ENCODE measurements at places on chromosomes 7 and 10.

DNA sequence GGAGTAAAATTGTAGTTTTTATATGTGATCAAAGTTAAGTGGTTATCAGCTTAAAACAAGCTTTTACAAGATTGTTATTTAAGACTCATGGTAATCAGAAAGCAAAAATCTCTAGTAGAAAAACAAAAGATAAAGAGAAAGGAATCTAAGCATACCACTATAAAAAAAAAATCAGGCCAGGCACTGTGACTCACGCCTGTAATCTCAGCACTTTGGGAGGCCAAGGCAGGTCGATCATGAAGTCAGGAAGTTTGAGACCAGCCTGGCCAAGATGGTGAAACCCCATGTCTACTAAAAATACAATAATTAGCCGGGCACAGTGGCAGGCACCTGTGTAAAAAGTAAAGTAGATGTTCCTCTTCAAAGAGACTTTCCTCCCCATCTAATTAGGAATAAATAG is 265.9 kb upstream of the NRP1 start:
- no peak for DNase-seq

DNA sequence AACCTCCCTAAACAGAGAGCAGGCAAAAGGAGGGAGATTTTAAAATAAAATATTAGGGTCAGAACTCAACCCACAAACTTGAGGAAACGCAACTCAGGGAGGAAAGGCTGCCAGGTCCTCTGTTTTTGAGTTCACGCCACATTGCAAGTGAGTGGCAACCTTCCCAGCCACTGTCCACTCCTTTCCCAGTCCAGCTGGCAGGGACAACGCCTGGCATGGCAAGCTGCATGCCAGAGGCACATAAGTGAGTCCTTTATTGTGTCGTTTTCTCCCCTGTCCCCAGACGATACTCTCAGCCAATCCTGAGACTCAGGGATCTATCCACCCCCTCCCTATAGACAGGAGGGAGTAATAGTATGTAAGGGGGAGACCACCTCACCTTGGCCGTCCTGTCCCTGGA is 22.4 kb downstream of the FBXW4 start:
- DNase-seq = no peak

GRCh38 chr10:74988832-74989561 is 122.5 kb upstream of the SAMD8 start:
- no peak for DNase-seq

GRCh38 chr7:108057951-108058481 is 55.1 kb upstream of the LAMB1 start:
- no peak for DNase-seq

GRCh38 chr7:155395176-155395797 is 62.6 kb upstream of the EN2 start:
- no peak for DNase-seq

DNA sequence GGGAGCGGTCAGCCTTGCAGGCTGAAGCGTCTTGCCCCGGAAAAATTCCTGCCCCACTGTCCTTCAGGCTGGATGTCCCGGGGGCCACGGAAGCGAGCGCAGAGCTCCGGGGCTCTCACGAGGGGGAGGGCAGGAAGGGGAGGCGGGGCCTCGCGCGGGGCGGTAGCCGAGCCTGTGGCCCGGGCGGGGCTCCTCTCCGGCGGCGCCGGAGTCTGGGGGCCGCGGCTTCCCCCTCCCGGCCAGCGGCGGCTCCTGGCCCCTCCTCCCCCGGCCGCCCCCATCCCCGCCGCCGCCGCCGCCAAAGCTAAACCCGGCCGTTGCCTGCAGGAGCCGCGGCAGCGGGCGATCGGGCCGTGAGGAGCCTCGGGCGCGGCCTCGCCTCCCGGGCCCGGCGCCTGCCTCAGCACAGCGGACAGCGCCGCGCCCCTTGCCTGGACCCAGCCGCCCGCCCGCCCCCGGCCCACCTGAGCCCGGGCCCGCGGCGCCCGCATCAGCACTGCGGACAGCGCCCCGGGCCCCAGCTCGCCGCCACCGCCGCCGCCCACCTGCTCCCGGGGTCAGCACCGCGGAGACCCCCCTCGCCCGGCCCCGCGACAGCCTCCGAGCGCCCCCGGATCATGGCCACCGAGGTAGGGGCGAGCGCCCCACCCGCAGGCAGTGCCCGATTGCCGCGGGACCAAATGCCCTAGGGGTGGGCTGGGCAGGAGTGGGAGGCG is at the start of gene GOLGA7B:
Gene GOLGA7B, plus strand, starts transcription at position 157 of the 716 bp plus-strand sequence. Its CDS starts 461 bp downstream, at position 618.
- DNase-seq = no peak

DNA sequence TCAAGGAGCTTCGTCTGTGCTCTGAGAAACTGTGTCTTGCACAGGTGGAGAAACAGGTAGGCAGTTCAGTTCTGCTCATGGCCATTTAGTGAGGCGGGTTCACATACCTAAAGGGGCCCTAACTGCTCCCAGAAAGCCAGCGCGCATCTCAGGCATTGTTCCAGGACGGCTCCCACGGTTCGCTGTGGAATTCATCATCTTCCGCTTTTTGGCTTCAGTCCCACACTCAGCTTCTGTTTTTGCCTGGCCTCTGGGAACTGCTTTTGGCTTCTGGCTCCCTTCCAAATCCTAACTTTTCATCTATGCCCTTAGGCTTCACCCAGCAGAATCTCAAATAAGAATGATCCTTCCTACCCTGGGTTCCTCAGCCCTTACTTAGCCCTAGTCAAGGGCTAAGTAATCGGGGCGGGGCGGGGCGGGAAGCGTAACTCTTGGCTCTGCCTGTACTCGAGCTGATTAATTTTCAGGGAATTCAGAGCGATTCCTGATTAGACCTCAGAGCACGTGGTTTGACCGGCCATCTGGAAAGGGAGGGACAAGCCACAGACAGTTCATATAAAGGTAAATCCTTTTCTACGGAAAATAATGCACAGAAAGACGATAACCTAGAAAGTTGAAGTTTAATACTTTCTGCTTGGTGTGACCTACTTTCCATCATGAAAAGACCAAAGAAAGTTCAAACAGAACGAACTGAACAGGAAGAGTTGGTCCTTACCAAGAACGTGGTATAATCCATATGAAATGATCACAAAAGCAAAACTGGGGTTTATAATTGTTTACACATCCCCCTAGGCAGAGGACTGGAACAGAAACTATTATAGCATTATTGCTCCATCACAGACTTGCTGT is 105.7 kb downstream of the ST8SIA6 start:
- DNase-seq = peak; percentile 74

DNA sequence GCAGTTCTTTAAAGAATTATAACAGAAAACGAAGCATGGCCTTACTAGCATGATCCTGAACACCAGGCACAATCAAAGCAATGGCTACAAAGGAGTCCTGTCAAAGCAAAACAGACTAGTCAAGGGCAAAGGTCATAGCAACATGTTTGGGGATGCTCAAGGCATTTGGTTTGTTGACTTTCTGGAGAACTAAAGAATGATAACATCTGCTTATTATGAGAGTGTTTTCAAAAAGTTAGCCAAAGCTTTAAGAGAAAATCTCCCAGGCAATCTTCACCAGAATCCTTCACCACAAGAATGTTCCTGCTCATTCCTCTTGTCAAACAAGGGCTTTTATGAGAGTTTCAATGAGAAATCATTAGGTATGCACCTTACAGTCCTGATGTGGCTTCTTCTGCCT is 95.1 kb upstream of the CPXM2 start:
- no peak for DNase-seq

DNA sequence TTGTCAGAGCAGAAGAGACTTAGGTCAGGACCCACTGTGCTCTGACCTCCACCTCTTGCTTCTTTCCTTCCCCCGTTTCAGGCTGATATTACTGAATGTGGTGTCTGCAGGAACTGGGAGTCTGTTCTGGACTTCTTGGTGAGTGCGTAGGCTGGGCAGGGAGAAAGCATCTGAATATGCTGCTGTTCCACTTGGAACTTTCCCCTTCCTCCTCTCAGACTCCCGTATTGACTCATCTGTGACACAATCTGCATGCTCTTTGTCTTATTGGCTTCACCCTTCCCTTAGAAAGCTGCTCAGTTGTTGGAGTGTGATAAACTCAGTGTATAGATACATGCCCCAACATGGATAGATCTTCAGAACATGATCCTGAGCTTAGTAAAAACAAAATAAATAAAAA is 137.6 kb upstream of the HABP2 start:
- DNase-seq = no peak

- DNase-seq = no peak
Observed at GRCh38 chr10:29479981-29480954, 154.5 kb downstream of the SVIL start.

DNA sequence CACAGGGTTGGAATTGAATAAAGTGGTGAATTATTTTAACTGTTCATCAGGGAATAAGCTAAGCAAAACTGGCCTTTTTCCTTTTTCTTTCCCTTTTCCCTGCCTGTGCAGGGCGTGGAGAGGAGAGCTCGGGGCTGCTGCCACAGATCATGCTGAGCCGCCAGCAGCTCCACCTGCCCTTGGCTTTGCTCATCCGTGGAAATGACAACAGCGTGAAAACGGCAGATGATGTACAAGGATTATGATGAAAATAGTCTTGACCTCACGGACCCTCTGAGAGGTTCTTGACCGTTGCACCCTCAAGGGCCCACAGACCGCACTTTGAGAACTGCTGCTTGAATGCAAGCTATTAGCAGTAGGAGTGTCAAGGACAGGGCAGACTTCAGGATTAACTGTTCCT is 10.6 kb downstream of the PPP2R2D start:
- DNase-seq = no peak

GRCh38 chr7:139374246-139374645 is 14.6 kb downstream of the LUC7L2 start:
- DNase-seq = no peak

DNA sequence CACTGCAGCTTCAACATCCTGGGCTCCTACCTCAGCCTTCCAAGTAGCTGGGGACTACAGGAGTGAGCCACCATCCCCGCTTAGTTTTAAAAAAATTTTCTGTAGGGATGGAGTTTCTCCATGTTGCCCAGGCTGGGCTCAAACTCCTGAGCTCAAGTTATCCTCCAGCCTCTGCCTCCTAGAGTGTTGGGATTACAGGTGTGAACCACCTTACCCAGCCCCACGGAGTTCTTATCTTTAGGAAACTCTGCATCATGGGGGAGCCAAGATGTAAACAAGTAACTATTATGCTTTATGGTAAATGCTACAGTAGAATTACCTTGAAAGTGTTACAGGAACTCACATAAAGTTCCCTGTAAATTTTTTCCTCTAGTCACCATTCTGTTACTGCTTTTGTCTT is 65.3 kb downstream of the PHTF2 start:
- no peak for DNase-seq

DNA sequence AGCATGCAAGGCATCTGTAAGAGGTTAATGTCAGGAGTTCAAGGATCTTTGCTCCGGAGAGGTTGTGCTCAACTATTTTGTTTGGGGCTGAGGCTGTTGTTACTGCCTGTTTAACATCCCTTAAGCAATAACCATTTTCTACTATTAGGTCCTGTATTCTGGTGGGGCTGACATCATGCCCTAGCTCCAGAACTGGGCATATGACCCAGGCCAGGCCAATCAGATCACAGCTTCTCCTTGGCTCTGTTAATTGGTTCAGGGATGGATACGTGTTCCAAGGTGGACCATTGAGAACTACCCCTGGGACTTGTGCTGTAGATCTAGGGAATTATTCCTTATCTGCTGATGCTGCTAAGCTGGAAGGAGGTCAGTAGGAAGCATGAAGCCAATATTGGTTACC is 67.0 kb downstream of the SYPL1 start:
- no peak for DNase-seq

DNA sequence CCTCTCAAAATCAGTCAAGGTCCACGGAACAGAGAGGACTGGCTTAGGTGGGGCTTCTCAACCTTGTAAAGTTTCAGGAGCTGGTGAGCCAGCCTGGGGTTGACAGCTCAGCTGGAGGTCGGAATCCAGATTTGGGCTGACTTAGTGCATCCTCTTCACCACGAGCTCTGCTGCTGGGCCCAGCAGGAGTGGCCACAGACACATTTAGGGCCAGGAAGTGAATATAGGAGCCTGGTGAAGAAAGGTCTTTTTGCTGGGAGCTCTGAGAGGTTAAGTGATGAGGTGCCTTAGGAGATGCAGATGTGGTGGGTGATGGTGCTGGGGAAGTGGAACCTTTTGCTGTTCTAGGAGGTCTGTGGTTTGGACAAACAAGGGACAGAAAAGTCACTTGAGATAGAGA is 39.3 kb upstream of the MMD2 start:
- DNase-seq = no peak

GRCh38 chr10:131920151-131920550 is 19.3 kb downstream of the PPP2R2D start:
- DNase-seq = no peak

- DNase-seq = no peak
Observed at GRCh38 chr7:135704698-135705097, 23.3 kb downstream of the SLC13A4 start.

DNA sequence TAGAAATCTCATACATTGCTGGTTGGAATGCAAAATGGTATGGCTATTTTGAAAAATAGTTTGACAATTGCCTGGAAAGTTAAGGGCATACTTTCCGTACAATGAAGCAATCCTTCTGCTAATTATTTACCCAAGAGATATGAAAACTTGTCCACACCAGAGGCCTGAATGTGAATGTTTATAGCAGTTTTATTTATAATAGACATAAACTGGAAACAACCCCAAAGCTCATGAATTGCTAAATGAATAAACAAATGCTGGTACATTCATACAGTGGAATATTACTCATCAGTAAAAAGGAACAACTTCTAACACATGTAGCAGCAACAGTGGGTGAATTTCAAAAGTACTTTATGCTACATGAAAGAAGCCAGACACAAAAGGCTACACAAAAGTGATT is 42.7 kb downstream of the MMRN2 start:
- DNase-seq = no peak

Measured in left forelimb (tissue), 1 donor.